ENCODE measurements at places on chromosomes 2 and 18. TPM values are rescaled to one million over a fixed set of nuclear protein-coding genes. Genes with fewer than 3 reads are reported as not detected.

DNA sequence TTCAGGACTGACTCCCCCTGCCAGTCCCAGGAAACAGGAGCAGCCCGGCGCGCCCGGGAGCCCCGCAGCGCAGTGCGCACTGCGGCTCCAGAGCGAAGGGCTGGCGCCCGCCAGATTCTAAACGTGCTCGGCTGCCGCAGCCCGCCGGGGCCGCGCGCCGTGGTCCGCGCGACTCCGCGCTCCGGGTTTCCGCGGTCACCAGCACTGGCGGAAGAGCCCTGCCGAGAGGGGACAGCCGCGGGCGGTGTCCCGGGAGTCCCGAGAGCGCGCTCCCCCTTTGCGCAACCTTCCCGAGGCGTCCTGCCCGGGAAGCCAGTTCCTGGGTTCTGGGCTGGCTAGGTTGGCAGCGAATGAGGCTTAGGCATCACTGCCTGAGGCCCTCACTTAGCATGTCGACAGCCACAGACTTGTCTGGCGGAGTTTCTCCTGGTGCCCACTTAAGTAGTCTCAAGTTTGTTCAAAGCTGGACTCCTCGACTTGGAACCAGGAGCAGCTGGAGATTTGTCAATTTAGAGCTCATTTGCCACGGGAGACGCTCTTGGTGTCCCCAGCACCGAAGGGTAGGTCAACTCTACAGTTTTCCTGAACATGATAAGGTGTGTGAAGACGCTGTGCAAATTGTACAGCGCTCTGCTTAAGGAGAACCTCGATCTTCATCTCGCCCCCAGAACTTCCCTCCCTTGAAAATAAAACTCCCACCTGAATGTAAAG lies 1.5 kb upstream of the VSNL1 start:
- peak overlapping the region; percentile 70 for H3K27ac ChIP-seq
- peak overlapping the region; percentile 49 for H3K4me3 ChIP-seq
- DNase-seq: peak; percentile 91

DNA sequence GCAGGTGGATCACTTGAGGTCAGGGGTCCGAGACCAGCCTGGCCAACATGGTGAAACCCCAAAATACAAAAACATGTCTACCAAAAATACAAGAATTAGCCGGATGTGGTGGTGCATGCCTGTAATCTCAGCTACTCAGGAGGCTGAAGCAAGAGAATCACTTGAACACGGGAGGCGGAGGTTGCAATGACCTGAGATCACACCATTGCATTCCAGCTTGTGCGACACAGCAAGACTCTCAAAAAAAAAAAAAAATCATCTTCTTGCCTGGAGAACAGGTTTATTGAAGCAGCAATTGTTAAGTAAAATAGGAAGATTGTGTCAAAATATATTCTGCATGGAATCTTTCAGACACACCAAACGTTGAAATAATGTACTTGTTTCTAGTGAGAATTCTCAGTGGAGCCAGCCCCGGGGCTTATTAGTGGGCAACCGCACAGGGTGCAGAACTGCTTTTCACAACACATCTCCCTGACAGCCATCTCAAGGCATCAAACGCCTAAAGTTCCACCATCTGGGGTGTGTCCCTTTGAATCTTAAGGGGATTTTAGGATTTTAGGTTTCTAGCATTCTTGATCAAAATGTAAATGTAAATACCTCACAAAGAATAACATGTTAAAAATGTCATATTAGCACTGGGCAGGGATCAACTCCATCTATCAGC lies 28.6 kb upstream of the PPP4R1 start:
- no peak overlapping the region for H3K4me3 ChIP-seq
- H3K27ac ChIP-seq: peak overlapping the region; percentile 83
- no peaks in the 10 kb centered on the region for H3K36me3 ChIP-seq
- H3K4me1 ChIP-seq: peaks cover 14% of the 10 kb centered on the region
- peak; percentile 51 for DNase-seq

DNA sequence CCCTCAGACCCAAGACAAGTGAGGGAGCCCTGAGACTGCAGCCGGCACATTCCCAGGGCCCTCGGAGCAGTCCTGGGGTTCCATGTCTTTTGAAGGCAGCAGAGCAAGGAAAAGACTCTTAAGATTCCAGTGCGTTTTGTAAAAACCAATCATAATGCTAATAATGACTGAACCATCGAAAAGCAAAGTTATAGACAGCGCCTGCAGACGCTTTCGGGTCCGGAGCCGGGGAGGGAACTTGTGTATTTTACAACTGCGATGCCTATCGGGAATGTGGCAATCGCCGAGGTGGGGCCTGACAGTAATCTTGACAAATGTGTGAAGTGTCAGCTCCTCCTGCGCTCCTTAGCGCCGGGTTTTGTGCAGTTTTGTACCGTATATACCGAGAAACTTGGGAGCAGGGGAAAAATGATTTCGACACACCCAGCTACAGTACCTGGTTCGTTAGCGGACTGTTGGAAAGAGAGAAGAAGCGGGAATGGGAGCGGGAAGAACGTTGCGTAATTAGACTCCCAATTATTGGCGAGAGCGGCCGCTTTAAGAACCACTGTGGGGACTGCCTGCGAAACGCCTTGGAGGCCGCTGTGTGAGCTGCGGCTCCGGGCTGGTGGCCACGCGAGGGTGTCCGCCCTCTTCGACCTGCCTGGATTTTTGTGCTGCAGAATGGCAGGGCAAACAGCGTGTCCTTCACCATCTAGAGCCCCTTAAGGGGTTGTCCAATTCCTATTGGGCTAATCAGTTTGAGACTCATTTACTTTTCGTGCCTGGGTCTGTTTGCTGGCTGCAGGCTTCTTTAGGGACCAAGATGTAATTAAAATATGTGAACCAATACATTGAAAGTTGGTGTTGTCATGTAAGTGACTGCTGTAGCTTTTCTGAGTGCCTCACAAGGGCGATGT lies 2.4 kb downstream of the EPAS1 start:
- DNase-seq: peak; percentile 88
- peaks cover 20% of the 10 kb centered on the region for H3K4me1 ChIP-seq
- no peaks in the 10 kb centered on the region for H3K27me3 ChIP-seq
- no peaks in the 10 kb centered on the region for H3K36me3 ChIP-seq
- peak overlapping the region; percentile 80 for H3K4me3 ChIP-seq

- DNase-seq: peak; percentile 73
- peaks cover 17% of the 10 kb centered on the region for H3K4me1 ChIP-seq
- H3K27me3 ChIP-seq: no peaks in the 10 kb centered on the region
- H3K27ac ChIP-seq: peak overlapping the region; percentile 73
- peak overlapping the region; percentile 34 for H3K4me3 ChIP-seq
Measured at GRCh38 chr2:216057688-216058193, 23.9 kb downstream of the PECR start.

DNA sequence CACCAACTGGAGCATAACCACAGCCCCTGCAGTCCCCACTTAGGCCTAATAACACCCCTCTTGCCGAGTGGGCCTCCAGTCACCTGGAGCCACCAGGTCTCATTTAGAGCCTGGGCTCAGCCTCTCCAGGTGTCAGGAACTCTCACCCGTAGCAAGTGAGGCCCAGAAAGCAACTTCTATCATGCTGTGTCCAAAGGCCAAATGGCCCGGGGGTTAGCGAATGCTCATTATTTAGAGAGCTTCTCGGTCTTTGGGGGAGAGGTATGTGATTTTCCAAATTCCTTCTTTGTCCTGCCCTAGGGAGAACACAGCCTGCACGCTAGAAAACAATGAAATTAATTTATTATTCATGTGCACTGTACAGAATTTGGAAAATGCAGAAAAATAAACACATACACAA lies 109.9 kb upstream of the PTPRM start:
- DNase-seq: no peak
- H3K4me1 ChIP-seq: no peaks in the 10 kb centered on the region
- H3K36me3 ChIP-seq: no peaks in the 10 kb centered on the region
- H3K4me3 ChIP-seq: no peak overlapping the region
- H3K27ac ChIP-seq: no peak overlapping the region
- no peaks in the 10 kb centered on the region for H3K27me3 ChIP-seq

- no peaks in the 10 kb centered on the region for H3K4me1 ChIP-seq
- no peaks in the 10 kb centered on the region for H3K36me3 ChIP-seq
- no peak overlapping the region for H3K27ac ChIP-seq
- no peak for DNase-seq
- no peak overlapping the region for H3K4me3 ChIP-seq
- H3K27me3 ChIP-seq: no peaks in the 10 kb centered on the region
Measured at GRCh38 chr18:43719267-43719795, 442.0 kb upstream of the SYT4 start.

DNA sequence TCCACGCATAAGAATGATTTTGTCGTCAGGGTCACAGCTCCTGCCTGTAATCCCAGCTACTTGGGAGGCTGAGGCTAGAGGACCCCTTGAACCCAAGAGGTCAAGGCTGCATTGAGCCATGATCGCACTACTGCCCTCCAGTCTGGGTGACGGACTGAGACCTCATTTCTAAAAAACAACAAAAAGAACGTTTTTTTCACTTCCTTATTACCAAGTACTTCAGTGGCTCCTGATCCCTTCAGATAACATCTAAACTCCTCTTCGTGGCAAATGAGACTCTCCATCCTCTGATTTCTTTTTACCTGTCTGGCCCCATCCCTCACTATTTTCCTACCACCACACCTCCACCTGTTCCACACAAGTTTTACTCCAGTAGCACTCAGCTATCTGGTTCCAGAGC lies 105.4 kb upstream of the TLK1 start:
- H3K4me1 ChIP-seq: no peaks in the 10 kb centered on the region

GRCh38 chr2:217890445-217890844 lies 112.3 kb downstream of the TNS1 start:
- no peaks in the 10 kb centered on the region for H3K27me3 ChIP-seq
- no peak for DNase-seq
- H3K27ac ChIP-seq: peak overlapping the region; percentile 71
- H3K4me1 ChIP-seq: peaks cover 42% of the 10 kb centered on the region
- peaks cover 82% of the 10 kb centered on the region for H3K36me3 ChIP-seq

- peak within 1 kb of the TSS; percentile 96 for H3K27ac ChIP-seq
- H3K4me1 ChIP-seq: peaks cover 39% of the 10 kb centered on the region
- H3K27me3 ChIP-seq: no peaks in the 10 kb centered on the region
- DNase-seq: peak; percentile 91
Measured at GRCh38 chr2:162318328-162319180, at the start of gene IFIH1. TSS of gene IFIH1 (minus strand) at chr2:162318684. CDS start at chr2:162318307, 377 bp downstream.

- H3K27me3 ChIP-seq: no peaks in the 10 kb centered on the region
- H3K27ac ChIP-seq: no peak overlapping the region
- H3K36me3 ChIP-seq: no peaks in the 10 kb centered on the region
- no peak overlapping the region for H3K4me3 ChIP-seq
- H3K4me1 ChIP-seq: no peaks in the 10 kb centered on the region
Measured at GRCh38 chr2:70596739-70597138, 43.1 kb upstream of the TGFA start.

DNA sequence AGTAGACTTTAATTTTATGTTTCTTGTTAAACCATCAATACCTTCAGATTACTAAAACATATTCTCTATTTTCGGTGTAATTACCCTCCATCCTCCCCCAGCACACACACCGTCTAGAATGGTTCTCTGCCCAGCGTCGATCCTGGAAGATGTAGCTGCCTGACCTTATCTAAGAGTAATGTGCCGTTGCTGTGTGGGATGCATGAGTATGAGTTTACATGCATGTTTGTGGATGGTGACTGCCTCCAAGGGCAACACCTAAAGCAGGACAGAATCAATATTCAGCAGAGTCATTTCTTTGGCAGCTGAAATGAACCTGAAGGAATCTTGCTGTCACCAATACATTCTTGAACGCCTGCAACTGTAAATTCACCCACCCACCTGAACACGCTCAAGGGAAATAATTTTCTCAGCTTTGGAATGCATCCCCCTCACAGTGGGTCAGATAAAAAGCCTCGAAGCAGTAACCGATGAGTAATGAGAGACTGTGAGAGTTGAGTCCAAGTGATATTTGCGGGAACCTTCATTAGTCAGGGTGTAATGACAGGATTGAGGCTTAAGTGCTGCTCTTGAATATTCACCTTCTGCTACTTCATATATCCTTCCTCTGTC lies 155.8 kb upstream of the RND3 start:
- DNase-seq: no peak
- no peaks in the 10 kb centered on the region for H3K27me3 ChIP-seq
- H3K36me3 ChIP-seq: no peaks in the 10 kb centered on the region
- H3K4me3 ChIP-seq: no peak overlapping the region
- no peaks in the 10 kb centered on the region for H3K4me1 ChIP-seq

SULT1C4 gene
- total RNA-seq: 4.3 TPM

HOXD9 gene
- not detected for total RNA-seq
